IPS DF 19.7 (cell line): ENCODE measurements at places on chromosomes 13 and 19.

DNA sequence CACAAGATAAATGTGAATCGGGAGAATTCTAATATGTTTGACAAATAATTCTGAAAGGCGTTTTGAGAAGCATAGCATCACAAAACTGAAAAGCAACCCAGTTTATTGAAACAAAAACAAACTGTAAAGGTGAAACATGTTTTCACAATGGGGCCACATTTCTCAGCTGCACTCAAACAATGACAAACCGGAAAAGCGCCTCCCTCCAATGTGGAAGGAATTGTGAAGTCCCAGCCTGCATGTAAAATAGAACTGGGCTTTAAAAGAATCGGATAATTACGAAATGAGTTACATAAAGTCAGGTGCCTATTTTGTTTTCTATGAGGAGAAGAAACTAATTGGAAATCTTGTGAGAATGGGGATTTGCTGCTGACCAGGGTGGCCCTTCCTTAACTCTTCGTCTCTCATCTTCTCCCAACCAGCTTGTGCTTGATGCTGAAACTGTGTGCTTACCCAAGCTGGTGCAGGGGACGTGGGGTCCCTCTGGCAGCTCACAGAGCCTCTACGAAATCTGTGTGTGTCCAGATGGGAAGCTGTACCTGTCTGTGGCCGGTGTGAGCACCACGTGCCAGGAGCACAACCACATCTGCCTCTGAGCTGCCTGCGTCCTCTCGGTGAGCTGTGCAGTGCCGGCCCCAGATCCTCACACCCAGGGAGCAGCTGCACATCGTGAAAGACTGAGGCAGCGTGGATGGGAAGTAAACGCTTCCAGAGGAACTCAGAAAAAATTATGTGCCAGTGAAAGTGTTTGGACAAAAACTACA is 109.4 kb downstream of the SACS start:
- no peak for DNase-seq

DNA sequence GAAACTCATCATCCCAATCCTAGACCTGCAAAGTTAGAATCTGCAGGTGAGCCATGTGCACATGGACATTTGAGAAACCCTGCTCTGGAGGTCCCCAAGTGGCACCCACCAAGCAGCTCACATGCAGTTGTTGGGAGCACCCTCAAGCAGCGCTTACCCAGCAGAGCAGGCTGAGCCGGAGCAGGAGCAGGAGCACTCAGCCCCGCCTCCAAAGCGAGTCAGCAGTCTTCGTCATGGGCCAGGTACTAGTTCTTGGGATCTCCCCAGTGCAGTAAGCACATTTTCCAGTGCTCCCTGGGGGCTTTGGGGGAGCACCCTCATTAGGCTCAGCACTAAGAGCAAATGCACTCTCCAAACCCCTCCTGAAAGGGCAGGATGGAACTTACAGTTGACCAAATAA is 572.7 kb downstream of the IRS2 start:
- DNase-seq = no peak

GRCh38 chr19:13839130-13839937 is 37.6 kb upstream of the NANOS3 start:
- no peak for DNase-seq

DNA sequence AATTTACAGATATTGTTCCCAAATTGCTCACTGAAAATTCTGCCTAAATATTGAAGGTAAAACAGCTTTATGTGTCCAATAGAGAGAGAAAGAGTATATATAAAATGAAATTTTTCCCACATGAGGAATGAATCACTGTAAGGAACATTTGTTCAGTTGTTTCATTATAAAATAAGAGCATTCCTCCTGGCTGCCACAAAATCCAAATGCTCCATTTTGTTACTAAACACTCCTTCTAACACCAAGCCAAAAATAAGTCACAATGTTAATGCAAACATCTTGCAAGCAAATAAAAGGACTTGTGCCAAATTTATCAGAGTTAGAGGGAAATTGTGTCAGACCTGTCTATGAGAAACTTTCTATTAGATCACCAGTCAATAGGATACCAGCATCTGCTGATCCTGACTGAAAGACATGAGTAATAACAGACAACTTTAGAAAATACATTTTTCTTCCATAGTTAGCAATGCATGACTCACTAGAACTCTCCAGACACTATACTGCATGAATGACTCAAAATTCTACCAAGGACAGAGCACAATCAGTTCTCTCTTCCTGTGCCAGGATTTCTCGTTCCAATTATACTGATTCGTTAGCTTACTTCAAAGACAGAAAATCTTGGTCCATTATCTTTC is 83.5 kb upstream of the FNDC3A start:
- no peak for DNase-seq

DNA sequence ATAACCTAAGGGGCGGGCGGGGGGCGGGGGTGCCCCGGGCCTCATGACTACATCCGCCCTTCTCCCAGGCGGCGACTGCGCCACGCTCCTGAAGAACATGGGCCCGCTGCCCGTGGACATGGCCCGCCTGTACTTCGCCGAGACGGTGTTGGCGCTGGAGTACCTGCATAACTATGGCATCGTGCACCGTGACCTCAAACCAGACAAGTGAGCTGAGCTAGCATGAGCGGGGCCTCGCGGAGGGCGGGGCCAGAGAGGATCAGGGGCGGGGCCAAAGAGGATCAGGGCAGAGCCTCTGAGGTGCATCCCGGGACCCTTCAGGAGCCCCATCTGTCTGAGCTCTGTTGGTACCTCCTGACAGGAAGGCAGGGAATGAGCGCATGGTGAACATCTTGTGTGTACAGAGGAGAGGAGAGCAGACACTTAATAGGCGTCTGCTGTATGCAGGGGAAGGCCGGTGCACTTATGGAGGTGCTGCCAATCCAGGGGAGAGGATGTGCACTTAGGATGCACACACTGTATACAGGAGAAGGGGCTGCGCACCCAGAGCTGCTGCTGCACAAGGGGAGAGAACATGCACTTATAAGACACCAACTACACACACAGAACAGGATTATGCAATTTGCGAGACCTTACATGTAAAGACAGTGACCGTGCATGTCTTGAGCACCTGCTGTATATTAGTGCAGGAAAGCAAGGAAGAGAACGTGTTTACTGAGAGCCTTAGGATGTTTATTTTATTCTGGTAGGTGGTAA is 20.9 kb upstream of the PIK3R2 start:
- DNase-seq = no peak

DNA sequence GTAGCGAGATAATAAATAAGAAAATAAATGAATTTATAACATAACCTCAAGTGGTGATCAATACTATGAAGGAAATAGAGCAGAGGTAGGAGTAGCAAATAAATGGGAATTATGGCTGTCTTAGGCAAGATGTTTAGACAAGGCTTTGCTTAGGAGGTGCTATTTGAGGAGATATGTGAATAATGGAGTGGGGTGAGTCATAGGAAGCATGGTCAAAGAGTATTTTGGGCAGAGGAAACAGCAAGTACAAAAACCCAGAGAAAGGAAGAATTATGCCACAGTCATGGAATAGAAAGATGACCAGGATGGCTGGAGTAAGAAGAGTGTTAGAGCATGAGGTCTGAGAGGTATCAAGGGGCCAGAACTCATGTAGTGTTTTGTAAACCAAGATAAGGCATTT is 33.6 kb upstream of the LPAR6 start:
- DNase-seq = no peak

DNA sequence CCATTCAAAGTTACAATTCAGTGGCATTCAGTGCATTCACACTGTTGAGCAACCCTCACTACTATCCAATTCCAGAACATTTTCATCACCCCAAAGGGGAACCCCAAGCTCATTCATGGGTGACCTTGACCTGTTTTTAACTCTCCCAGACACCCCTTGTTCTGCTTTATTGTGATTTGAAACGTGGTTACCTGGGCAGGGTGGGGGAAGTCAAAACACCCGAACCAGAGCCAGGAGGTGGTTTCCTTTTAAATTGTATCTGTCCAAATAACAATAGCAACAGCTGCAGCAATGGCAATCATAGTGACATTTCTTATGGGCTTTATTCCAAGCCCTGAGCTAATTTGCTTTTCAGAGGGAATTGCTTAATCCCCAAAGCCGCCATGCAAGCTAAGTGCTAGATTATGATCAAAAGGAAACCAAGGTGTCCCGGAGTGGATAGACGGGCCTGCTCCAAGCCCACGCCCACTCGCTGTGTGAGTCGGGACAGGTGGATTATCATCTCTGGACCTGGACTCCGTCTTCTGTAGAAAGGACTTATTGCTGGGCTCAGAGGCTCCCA is 6.1 kb downstream of the PTGIR start:
- no peak for DNase-seq

- no peak for DNase-seq
Measured at GRCh38 chr13:49052813-49053212, 77.1 kb downstream of the FNDC3A start.

GRCh38 chr19:41529484-41530183 is 46.3 kb upstream of the CEACAM21 start:
- DNase-seq = no peak

- DNase-seq = no peak
Measured at GRCh38 chr13:47129461-47129860, 232.6 kb upstream of the HTR2A start.

- DNase-seq = no peak
Measured at GRCh38 chr13:25473864-25474263, 102.1 kb downstream of the ATP8A2 start.

DNA sequence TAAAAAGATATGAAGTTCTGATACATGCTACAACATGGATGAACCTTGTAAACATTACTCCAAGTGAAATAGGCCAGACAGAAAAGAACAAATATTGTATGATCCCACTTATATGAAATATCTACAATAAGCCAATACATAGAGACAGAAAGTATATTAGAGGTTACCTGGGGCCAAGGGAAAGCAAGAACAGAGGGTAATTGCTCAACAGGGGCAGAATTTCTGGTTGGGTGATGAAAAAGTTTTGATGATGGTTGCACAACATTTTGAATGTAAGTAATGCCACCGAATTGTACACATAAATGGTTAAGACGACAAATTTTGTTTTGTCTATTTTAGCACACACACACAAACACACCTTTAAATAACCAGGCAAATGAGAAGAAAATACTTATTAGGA is 268.4 kb downstream of the FOXO1 start:
- no peak for DNase-seq

- DNase-seq = no peak
Measured at GRCh38 chr19:34118879-34119748, 53.2 kb upstream of the LSM14A start.
